NCI-H1417 treated with DMSO at 0.1 percent for 48 hours (cell line): ENCODE measurements at places on chromosomes 12 and 14.

DNA sequence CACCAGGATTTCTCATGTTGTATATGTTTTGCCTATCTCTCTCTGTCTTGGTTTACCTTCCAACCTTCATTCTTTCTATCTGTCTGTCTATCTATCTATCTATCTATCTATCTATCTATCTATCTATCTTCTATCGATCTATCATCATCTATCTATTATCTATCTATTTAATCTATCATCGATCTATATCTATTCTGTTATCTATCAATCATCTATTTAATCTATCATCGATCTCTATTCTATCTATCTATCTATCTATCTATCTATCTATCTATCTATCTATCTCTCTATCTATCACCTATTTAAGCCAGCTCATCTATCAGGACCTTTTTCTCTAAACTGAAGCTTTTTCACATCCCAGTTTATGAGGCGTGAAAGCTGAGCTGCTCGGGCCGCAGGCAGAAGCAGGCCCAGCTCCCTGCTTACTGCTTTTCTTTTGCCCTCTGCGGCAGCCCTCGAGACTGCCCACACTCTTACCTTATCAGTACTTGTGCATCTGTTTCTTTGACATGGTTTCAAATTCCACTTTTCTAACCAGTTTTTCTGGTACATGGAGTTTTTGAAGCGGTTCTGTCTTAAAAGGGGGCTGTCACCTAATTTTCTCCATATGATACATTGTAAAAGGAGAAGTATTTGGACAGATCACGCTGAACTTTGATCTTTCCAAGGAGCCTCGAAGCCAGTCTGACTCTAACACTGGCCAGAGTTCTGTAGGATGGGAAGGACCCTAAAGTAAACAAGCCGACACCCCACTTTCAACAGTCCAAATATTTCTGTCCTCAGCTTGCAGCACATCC is 44.4 kb upstream of the GSG1 start:
- no peak for DNase-seq

DNA sequence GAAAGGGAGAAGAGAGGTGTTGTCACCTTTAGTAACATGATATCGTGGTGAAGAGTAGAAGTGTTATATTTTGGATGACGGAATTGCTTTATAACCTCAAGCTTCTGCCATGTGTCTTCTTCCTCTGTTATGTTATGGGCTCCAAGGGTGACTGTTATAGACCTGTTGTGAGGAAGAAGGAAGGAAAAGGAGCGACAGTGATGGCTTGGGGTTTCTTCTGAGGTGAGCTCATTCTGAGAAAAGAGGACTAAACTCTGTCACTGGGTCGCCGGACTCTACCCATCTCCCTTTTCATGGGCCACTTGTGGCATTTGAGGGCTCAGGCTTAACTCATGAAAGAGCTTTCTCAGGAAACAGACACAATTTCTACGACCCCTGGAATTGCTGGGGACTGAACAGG is 1.6 kb downstream of the CMA1 start:
- DNase-seq: no peak

DNA sequence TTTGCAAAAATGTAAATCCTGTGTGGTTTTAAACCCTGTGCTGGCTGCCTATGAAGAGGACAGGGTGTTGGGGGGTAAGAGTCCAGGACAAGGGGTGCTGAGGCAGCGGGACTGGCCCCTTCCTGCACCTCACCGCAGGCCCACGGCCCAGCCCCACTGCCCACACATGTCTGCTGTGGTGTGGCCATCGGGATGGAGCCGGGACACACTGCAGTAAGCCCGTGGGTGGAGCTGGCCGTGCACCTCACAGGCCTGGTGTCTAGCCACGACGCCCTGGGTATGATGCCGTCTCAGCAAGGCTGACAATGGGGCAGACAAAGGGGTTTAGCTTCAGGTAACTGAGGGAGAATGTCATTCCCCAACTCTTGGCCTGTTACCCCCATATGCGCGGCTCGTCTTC is 19.6 kb downstream of the AMN start:
- DNase-seq: no peak

GRCh38 chr12:85572956-85573355 is 263.3 kb downstream of the RASSF9 start:
- no peak for DNase-seq

- no peak for DNase-seq
Observed at GRCh38 chr14:95270203-95270602, 49.5 kb downstream of the CLMN start.

- no peak for DNase-seq
Observed at GRCh38 chr12:52636189-52636588, 15.8 kb downstream of the KRT2 start.

DNA sequence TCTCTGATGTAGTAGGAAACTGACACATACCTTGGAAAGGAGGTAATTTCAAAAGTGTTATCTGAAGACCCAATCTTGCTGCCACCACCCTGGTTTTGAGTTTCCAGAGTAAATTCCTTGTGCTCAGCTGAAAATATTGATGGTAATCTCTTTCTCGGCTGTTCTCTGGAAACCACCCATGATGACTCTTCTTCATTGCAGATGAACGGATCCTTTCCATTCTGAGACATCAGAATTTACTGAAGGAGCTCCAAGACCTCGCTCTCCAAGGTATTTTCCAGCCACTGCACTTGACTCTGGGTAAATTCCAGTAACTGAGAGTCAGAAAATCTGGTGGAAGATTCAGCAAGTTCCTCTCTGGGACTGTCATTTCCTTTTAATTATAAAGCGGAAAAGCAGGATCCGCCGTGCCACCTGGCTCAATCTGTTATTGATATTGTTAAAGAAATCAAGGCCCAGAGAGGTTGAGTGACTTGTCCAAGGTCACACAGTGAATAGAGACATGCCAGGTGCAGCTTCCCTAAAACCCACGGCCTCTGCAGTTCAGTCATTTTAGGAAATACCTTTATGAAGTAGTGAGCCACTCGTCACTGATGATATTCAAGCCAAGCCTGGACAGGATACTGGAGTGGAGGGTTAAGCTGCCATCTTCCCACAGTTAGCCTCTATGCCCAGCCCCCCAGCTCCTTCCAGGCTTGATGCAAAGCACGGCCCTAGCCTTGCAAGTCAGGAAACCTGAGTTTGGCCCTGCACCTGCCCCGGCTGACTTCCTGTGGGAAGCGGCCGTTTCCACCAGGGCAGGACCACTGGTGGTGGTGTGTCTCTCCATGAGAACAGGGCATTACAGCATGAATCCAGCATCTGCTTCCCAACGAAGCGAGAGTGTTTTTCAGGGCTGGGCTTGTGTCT is 4.7 kb downstream of the CHGA start:
- DNase-seq: no peak

GRCh38 chr12:7970475-7971252 is 34.7 kb upstream of the SLC2A3 start:
- DNase-seq: no peak
